Stimulated activated CD8-positive, alpha-beta memory T cell treated with anti-CD3 and anti-CD28 coated beads, Interleukin-15, amount 100 ng/mL, for 1 hour (primary cell): ENCODE measurements at places on chromosomes 5 and 9.
A peak's percentile ranks its signal among the peaks of the same experiment; 100 is the strongest.

DNA sequence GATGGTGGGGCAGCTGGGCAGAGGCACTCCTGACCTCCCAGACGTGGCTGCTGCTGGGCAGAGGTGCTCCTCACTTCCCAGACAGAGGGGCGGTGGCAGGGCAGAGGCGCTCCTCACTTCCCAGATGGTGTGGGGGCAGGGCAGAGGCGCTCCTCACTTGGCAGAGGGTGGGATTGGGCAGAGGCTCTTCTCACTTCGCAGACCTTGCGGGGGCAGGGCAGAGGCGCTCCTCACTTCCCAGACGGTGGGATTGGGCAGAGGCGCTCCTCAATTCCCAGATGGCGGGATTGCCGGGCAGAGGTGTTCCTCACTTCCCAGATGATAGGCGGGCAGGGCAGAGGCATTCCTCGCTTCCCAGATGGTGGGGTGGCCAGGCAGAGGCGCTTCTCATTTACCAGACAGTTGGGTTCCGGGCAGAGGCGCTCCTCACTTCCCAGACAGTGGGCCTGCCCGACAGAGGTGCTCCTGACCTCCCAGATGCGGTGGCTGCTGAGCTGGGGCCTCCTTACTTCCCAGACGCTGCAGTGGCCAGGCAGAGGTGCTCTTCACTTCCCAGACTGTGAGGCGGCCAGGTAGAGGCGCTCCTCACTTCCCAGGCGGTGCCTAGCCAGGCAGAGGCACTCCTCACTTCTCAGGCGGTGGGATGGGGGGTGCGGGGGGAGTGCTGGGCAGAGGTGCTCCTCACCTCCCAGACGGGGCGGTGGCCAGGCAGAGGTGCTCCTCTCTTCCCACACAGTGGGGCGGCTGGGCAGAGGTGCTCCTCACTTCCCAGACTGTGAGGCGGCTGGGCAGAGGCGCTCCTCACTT, 25.3 kb upstream of the SPATA31E1 start:
- DNase-seq, result no peak

DNA sequence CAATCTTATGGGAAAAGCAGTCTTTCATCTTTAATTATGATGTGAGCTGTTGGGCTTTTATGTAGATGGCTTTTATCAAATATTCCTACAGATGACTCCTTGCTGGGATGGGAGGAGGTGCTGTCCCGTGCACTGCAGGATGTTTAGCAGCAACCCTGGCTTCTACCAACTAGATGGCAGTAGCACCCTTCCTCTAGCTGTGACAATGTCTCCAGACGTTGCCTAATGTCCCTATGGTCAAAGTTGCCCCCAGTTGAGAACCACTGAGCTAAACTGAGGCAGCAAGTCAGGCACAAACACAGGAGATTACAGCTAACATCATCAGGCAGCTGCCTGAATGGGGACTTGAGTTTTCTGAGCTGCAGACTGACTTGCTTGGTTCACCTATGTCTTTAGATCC, 401.9 kb upstream of the PDE4D start:
- no peak for DNase-seq

DNA sequence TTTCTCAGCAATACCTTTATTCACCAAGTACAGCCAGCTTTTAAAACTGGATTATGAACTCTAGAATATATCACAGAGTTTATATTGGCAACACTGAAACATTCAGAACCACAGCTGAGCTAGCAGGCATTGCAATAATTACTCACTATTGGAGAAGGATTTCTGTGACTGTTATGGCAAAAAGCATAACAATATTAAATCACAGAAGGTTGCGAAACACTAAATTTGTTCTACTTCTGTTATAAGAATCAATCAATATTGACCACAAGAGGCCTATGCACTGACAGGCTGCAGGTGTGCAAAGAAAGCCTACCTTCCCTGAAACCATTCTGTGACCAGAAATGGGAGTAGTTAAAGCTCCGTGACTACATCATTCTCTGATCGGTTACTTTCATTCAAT, 59.2 kb downstream of the AP3B1 start:
- no peak for DNase-seq

GRCh38 chr5:87541033-87541432, 128.3 kb upstream of the CCNH start:
- DNase-seq, result no peak

GRCh38 chr9:129586685-129587084, 34.2 kb downstream of the C9orf50 start:
- no peak for DNase-seq

DNA sequence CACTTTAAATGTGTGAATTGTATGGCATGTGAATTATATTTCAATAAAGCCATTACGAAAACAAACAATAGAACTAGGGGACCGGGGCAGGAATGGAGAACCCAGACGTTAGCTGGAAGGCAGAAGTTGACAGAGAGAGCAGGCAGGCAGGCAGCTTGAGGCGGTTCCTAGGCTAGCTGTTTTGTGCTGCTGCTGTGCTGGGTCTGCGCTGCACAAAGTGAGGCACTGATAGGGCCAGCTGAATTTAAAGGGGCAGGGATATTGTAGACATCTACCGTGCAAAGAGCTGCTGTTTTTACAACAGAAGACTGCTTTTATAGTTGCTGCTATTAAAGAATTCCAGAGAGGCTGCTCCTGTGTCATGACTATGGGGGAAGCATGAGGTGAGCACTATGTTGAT, 21.6 kb upstream of the MIER3 start:
- no peak for DNase-seq

DNA sequence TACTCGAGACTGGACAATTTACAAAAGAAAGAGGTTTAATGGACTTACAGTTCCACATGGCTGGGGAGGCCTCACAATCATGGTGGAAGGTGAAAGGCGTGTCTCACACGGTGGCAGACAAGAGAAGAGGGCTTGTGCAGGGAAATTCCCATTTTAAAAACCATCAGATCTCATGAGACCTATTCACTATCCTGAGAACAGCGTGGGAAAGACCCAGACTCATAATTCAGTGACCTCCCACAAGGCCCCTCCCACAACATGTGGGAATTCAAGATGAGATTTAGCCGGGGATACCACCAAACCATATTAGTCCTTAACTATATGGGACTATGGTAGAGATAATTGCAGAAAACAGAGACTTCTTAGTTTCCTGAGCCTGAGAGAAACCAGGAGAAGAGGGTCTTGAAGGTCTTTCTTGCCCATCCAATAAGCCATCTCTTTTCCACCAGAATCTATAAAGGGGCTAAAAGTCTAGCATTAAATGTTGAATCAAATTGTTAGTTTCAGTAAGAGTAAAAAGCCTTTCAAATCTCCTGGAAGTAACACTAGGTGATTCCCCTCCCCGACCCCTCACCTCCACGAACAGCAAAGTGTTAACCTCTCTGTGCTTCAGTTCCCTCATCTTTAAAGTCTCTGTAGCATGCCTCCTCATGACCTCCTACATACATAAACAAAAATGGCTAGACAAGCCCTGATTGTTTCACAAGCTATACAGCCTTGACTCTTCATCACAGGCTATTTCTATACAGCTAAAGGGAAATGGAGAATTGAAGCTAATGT, 259.1 kb downstream of the TMEM167A start:
- no peak for DNase-seq

GRCh38 chr9:69719367-69719766, 40.4 kb downstream of the PTAR1 start:
- DNase-seq, result no peak

DNA sequence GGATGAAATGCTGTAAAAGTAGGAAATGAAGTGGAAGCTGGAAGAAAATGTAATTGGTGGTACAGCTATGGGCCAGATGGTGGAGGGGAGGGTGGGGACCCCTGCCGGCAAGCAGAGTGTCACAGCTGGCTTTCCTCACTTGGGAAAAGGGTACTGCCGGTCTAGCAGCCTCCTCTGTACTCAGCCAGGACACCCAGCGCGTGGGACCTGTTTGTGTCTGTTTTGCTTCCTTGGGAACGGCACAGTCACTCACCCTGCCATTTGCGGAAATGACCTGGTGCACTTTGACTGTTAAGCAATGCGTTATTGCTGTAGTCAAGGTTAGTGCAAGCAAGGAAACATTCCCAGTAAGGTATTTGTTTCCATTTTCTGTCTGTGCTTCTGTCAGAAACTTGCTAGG, 10.1 kb downstream of the TMEM252 start:
- no peak for DNase-seq

- DNase-seq, result no peak
Observed at GRCh38 chr9:77935974-77936373, 95.6 kb downstream of the GNAQ start.

GRCh38 chr5:156376751-156377150, 49.8 kb downstream of the SGCD start:
- no peak for DNase-seq

- no peak for DNase-seq
Observed at GRCh38 chr5:99617335-99617734, 688.5 kb upstream of the CHD1 start.

GRCh38 chr9:71624728-71625127, 143.6 kb downstream of the CEMIP2 start:
- DNase-seq, result no peak

- no peak for DNase-seq
Observed at GRCh38 chr5:160742446-160742845, 109.6 kb downstream of the ATP10B start.

DNA sequence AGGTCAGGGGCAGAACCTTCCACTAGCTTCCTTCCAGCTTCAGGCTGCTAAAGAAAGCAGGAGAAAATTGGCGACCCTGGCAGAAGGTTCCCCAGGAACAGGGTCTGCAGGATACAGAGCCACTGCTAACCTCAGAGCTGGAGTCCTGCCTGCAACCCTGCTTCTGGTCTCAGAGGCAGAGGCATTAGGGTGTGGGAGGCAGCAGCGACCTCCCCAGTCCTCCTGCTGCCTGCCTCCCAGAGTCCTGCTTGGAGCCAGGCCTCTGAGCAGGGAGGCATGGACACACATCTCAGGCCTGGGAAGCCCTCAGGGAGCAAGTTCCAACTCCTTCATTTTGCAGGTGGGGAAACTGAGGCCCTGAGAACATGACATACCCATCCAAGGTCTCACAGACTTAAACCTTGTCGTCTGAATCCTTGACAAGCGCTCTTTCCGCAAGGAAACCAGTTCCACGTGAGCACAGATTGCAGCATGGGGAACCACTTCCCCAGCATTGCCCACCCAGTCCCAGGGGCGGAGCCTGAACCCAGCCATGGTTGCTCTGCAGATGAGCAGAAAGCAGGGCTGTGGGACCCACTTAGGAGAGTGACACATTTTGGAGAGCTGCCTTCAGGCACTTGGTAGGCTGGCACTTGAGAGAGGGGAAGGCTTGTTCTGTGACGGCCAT, 28.2 kb upstream of the HAND1 start:
- DNase-seq, result no peak

GRCh38 chr5:86749841-86750240, 132.1 kb downstream of the COX7C start:
- no peak for DNase-seq

DNA sequence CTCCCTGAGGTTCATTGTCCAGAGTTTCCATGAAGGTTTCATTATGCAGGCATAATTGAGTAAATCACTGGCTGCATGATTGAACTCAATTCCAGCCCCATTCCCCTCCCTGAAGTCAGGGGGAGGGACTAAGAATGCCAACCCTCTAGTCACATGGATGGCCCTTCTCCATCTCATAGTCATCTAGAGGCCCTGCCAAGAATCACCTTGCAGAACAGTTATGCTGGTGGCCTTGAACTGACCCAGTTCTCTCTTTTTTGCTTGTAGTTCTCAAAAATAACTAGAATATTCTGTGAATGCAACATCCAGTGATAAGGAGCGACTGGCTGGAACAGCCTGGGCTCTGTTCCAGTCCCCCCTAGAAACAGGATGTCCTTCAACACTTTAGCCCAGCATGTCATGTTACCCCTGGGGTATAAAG, 31.7 kb downstream of the SLC35A4 start:
- no peak for DNase-seq

GRCh38 chr5:141692919-141693725, 11.1 kb upstream of the ARAP3 start:
- peak; percentile 24 for DNase-seq

- DNase-seq, result no peak
Observed at GRCh38 chr9:114089206-114089840, 9.8 kb downstream of the KIF12 start.

DNA sequence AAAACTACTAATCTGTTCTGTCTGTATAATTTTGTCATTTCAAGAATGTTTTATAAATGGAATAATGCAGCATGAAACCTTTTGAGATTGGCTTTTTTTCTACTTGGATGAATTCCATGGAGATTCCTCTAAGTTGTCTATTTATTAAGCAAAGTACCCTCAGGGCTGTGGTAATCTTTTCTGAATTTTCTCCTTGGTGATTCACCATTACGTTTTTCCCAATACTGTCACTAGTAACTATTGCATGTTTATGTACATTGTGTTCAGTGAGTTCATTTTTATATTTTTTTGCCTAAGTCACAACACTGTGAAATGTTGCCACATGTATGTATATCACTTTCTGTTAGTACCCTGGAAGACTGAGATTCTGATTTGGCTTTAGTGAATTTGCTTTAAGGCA, 177.0 kb upstream of the GRIN3A start:
- no peak for DNase-seq

DNA sequence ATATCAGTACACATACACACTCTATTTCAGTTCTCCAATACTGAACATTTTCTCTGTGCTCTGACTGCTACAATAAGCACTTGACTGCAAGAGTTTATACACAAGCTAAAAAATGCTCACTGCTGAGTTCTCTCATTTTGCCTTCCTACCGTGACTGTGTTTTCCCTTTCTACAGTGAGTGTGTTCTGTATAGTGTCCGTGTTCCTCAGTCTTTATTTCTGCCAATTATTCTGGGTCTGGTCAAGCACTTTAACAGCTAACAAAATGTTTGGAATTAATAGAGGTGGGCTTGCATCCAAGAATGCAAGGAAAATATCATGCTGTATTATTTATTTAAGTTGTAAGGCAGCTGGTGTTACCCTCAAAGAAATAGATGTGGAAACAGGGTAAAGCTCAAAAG, 217.0 kb upstream of the NREP start:
- no peak for DNase-seq

DNA sequence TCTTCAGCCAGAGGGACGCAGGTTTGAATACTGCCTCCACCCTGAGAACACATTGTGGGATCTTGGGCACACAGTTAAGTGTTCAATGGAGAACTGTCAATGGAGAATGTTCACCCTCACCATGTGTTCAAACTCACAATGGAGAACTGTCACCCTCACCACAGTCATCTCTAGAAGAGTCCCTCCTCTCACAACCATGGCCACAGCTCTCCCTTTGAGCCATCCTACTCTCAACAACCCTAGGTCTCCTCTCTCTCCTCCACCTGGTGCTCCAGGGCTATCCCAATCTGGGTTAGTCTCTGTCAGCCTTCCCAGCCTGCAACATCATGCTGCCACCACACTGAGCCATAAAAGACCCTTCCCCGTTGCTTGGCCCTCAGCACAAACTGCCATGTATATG, 36.3 kb upstream of the HAND1 start:
- DNase-seq, result no peak

GRCh38 chr5:141411575-141411974, 1.2 kb upstream of the PCDHGA10 start:
- DNase-seq, result no peak
